ENCODE measurements at places on chromosomes 2 and 18.

DNA sequence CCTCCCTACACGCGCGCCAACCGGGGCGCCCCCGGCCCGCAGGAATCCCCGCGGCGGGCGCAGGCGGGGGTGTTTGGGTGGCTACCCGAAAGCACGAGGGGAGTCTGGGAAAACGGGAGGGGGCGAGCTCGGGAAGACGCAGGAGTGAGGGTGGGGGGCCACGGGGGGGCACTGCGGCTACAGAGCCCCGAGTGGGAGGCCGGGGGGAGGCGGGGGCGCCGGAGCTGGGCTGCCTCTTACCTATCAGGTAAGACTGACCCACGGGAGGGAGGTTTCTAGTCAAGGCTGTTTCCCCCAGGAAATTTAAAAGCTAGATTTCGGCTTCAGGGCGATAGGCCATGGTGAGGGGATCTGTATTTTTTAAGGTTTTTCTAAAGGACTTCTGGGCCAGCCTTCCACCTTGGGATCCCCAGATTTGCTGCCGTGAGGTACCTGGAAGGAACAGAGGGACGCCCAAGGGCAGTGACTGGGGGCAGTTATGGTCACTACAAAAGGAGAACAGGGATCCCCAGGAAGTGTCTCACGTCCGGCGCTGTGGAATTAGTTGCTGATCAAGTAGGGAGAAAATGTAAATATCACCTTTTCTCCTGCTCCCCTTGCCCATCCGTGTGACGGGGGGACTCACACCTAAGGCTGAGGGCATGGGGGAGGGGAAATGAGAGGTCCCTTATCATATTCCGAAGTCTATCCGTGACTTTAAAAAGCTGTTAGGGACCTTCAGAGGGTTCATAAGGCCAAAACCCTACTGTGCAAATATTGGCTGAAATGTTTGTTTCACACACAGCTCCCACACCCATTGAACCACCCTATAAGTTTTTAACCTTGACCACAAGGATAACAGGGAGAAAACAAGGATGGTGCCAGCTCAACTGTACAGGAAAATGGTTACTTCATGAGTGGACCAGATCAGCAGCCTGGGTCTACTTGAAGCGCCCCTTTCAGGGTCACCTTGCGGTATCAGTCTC is 638 bp upstream of the IRS1 start:
- DNase-seq: peak; percentile 45

DNA sequence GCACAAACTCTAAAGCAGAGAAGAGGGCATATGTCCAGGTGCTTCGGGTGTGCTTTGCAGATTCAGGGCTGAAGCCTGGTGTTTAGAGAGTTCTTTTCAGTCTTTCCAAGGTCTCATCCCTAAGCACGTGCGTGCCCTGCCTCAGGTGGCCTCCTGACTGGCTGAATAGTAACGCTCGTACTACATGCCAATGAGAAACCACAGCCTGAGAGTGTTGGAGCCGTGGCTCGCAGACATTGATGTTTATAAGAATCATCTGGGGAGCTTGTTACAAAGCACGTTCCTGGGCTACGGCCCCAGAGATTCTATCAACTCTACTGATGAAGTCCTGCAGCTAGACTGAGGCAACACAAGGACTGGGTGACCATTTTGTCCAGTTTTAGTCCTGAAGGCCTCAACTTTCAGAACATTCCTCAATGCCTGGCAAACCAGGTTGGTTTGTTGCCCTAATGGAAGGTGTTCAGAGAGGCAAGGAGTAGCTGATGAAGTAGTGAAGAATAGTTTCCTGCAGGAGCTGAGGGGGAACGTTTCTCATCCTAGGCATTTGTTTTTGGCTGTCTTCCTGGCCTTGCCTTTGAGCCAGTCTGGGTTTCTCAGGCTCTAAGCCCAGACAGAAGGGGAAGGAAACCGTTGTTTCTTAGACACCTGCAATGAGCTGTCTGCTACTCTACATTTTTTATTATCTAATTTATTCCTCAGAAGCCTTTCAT is 31.5 kb upstream of the HAAO start:
- DNase-seq: no peak

DNA sequence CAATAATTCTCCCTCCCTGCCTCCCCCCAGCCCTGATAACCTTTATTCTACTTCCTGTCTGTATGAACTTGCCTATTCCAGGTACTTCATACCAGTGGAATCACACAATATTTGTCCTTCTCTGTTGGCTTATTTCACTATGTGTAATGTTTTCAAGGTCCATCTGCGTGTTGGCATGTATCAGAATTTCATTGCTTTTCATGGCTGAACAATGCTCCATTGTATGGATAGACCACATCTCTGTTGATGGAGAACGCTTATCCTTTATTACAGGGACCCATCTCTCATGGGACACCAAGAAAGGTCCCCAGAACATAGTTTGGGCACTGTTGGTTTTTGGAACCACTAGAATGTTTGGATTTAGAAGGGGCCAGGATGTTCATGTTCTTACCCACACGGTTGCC is 40.2 kb downstream of the ATOH8 start:
- no peak for DNase-seq

DNA sequence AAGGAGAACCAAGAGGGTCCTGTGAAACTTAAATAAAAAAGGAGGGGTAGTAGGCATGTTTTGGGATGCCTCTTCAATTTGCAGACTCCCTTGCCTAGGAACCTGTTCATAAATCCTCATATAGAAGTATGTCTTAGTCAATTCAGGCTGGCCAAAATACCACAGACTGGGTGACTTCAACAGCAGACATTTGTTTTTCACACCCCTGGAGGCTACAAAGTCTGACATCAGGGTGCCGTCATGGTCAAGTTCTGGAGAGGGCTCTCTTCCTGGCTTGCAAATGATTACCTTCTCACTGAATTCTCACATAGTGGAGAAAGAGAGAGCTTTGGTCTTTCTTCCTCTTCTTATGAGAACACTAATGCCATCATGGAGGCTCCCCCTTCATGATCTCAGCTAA is 4.1 kb upstream of the TCF4 start:
- no peak for DNase-seq

DNA sequence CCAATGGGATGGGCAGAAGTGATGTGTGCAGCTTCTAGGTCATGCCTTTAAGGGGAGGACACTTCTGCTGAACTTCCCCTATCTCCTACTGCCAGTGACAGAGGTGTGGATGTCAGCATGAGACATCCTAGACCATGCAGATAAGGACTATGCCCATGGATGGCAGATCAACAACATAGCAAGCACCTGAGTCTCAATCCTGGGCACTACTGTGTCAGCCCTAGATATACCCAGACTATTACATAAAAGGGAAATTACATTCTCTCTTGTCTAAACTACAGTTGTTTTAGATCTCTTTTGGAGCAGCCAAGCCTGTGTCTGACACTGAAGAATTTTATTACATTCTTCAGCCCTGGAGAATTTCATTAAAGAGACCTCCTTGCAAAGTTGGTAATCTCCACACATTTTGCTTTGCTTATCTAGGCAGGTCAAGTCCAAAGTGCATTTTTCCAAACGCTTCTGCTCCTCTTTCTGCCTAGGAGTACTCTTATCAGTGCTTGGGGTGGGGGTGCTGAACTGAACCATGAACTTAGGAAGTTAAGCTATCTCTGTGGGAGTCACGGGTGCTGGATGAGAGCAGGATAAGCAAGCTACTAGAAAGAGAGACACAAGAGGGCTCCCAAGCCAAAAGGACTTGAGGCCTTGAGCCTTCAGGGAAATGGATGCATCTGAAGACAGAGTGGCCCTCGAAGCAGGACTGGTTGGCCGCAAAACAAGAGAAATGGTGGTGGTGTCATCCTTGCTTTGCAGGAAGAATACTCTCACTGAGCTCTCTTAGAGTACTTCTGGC is 95.2 kb upstream of the SPRED2 start:
- no peak for DNase-seq

DNA sequence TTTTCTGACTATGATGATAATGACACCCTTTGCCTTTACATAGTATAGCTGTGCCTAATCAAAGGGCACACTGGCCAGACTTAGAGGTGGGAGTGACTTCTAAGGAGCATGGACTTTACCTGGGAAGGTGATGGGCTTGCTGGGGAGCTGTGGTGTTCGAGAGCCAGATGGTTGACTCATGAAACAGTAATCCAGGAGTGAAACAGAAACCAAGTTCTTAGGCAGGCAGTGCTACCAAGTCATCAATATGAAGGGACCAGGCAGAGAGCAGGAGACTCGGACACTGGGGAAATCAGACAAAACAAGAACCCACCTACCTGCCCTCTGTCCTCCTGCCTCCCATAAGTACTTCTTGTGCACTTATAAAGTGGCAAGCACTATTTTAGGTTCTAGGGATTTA is 430.4 kb downstream of the DLGAP1 start:
- no peak for DNase-seq

GRCh38 chr2:160968183-160968582 is 192.0 kb upstream of the TANK start:
- DNase-seq: no peak

- no peak for DNase-seq
These were observed 8.8 kb upstream of the FAM98A start for GRCh38 chr2:33607905-33608304.

GRCh38 chr2:231985823-231986261 is 24.3 kb downstream of the DIS3L2 start:
- DNase-seq: no peak

- no peak for DNase-seq
These were observed 266.8 kb downstream of the NRXN1 start for GRCh38 chr2:50765146-50765545.

DNA sequence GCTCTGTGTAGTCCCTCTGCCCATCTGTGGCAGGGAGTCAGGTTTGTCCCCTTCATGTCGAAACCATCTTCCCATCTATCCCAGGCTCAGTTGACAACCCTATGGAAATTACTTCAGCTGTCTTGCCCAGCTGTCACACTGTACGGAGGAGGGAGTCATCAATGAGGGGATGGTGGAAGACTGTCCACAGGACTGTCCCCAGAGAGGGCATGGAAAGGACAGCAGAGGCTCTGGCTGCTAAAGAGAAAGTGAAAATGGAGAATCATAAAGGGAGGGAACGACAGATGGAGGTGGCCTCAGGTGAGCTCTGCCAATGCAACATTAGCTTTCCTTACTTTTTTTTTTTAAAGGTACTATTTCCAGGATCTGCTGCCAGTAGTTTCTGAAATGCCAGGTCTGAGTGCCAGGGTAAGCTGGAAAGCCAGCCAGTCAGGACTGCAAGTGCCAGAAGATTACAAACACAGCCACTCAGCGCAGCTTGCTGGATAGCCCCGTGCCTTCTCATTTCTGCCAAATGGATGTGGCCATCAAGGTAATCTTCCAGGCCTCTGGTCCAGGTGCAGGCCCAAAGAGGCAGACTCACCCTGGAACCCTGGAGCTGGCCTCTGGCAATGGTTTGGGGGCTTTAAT is 192.8 kb downstream of the AGPS start:
- DNase-seq: no peak

GRCh38 chr2:90221300-90221651 is 1529.8 kb downstream of the RPIA start:
- DNase-seq: no peak

GRCh38 chr2:188810586-188810985 is 163.6 kb upstream of the COL3A1 start:
- no peak for DNase-seq

DNA sequence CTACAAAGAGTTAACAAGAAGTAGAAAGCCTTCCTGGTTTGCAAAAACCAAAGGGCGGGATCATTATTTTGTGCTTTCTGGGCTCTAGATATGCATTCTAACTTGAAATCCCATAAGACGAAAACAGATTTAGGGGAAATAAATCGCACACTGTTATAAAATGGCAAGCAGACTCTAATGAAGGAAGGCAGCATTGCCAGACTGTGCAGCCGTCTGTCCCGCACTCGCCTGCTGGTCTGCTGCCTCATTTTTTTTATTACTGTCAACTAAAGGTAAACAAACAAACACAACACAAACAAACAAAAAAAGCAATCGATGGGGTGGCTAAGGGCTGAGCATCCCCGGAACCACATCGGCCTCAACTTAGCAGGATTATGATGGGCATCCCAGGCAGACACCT is 24.4 kb downstream of the ZNF521 start:
- DNase-seq: no peak

- peak; percentile 26 for DNase-seq
These were observed 92.5 kb upstream of the MAP2 start for GRCh38 chr2:209331291-209331844.

GRCh38 chr18:39453882-39454281 is 1888.3 kb upstream of the CELF4 start:
- DNase-seq: no peak
